ENCODE measurements at places on chromosomes 1 and 21.

- no peak for DNase-seq
Measured at GRCh38 chr1:85656256-85656655, 52.0 kb downstream of the ZNHIT6 start.

GRCh38 chr1:209402697-209403096 lies 180.8 kb upstream of the CAMK1G start:
- no peak for DNase-seq

DNA sequence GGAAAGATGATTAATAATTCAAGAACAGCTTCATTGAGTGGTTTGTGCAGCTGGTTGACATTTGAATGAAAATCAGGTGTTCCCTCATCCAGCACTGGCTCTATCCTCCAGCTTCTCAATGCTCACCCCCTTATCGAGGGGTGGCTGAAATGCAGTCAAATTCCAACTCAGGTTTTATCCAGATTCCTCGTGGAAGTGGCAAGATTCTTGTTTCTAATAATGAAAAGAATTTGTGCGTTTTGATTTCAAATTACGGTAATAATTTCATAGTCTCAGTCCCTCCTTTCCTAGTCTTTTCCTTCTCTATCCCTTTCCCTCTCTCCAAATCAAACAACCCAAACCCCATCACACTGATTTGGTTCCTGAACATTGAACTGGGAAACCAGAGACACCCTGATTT lies 3.1 kb downstream of the CNIH3 start:
- DNase-seq, result no peak

DNA sequence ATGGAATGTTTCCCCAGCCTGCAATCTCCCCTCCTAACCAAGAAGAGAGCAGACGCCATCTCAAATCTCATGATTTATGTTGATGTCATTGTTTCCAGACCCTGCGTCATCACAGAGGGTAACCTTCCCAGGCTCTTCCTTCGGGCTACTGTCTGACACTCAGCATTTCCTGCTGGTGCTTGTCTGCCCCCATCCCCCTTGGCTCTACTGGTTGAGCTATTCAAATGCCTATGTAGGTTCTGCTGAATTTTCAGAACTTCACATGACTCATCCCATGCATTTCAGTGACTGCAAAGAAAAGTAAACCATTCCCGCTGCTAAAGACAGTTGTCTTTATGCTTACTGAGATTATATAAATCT lies 24.8 kb upstream of the ITPKB start:
- DNase-seq, result no peak

- DNase-seq, result no peak
Measured at GRCh38 chr1:15656464-15656863, 27.7 kb upstream of the PLEKHM2 start.

DNA sequence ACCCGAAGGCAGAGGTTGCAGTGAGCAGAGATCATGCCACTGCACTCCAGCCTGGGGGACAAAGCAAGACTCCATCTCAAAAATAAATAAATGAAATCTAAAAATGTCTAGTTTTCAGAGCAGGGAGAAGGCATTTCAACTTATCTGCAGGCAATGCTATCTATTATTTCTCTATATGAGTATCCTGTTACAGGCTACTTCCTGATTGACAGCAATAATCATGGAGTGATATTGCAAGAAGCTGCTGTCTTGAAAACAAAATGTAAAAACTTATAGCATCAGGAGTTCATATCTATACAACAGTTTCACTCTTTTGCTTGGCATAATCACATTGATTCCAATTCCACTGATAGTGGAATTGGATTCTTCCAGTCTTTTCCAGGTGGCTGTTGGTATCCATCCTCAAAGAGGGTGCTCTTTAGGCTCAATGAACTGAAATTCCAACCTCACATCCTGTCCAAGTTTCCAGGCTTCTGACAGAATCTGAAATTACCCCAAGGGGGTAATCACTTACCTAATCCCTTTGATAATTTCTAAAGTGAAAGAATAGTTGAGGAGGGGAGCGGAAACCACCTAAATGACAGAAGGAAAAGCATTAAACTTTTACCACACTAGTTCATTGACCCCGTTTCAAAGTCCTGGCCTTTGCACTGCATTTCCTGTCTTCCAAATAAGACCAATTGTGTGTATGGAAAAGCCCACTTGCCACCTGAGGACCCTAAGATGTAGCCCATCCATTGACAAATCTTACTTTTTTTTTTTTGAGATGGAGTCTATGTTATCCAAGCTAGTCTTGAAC lies 107.6 kb downstream of the GLUL start:
- no peak for DNase-seq

- DNase-seq, result no peak
Measured at GRCh38 chr1:207342332-207342731, 20.9 kb downstream of the CD55 start.

DNA sequence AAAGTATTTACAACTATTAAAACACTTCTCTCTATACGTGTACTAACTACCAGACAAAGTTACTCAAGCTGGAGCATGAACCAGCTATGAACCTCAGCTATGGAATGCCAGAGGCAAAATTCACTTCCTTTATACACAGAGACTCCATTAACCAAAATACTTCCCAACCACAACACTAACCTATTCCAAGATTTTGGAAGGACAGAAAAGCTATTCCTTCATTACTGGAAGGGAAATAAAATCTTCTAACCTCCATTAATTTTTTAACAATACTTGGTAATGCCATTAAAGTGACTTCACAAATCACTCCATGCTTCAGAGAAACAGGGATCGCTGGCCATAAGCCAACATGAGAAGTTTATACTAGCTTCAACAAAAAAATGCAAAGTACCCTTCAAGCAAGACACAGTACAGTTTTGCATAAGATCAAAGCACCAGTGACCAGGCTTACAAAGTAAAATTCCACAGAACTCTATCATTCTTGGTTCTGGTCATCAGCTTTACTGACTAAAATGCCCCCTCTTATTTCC lies 58.0 kb downstream of the PUM1 start:
- DNase-seq, result no peak

- no peak for DNase-seq
Measured at GRCh38 chr1:116909512-116910378, at the start of gene PTGFRN. PTGFRN (plus strand) TSS chr1:116909916; CDS start chr1:116910204, 288 bp downstream.

GRCh38 chr1:154988058-154988954 lies 5.1 kb upstream of the LENEP start:
- no peak for DNase-seq

DNA sequence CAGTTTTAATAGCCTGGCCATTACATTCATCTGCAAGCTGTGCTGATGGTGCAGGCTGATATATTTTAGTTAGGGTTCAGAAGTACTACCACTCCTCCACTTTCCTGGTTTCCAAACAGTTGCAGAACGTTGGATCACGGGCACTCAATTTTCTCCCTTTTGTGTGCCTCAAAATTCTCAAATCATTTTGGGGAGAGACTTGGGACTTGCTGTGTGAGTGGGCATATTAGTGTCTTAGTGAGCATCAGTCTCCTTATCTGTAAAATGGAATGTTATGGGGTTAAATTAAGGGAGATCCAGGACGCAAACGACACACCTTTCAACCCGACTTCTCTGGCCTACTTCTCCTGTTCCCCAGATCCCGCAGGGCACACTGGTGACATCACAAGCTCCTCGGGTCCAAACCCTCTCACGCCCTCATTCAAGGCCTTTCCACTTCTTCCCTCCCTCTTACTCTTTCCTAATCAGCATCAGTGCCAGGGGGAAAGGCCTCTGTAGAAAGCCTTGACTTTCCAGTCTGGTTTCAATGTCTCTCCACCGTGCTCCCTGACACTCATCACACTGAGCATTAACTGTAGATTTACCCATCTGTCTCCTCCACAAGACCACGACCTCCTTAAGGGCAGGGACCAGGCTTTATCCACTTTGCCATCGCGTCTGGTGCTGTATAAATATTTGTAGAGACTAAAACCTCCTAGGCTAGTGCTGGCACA lies 1.2 kb downstream of the PIGP start:
- no peak for DNase-seq

- DNase-seq, result no peak
Measured at GRCh38 chr21:45265721-45266517, 21.8 kb downstream of the POFUT2 start.

- DNase-seq, result no peak
Measured at GRCh38 chr1:42419126-42419821, 36.5 kb downstream of the ZMYND12 start.

DNA sequence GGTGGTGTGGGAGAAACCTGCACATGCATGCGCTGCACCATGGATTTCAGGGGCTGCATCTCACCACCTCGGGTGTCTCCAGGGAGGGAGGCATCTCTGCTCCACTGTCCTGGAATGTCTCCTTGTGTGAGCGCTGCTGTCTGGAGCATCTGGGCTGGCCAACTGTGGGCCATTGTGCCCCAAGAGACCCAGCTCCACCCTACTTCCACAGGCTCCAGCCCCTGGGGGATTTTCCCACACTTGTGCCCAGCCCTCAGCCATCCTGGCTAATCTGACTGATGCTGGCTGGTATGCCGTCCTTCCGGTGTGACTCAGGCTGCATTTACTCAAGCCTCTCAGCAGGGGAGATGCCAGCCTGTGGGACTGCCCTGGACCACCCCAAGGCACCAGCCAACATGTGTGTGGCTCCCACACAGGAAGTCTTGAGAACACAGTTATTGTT lies 62.0 kb downstream of the TRIM11 start:
- no peak for DNase-seq

DNA sequence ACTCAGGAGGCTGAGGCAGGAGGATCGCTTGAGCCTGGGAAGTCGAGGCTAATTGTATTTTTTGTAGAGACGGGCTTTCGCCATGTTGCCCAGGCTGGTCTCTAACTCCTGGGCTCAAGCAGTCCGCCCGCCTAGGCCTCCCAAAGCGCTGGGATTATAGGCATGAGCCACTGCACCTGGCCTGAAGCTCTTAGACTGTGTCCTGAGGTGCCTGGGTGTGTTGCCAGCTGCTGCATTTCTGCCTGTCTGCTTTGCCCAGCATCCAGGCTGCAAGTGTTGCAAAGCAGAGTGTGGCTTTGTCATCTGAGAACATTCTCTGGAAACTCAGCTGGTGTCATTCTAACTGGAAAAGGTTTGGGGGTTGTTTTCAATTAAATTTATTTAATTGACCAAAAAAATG lies 105.0 kb downstream of the HUNK start:
- no peak for DNase-seq

DNA sequence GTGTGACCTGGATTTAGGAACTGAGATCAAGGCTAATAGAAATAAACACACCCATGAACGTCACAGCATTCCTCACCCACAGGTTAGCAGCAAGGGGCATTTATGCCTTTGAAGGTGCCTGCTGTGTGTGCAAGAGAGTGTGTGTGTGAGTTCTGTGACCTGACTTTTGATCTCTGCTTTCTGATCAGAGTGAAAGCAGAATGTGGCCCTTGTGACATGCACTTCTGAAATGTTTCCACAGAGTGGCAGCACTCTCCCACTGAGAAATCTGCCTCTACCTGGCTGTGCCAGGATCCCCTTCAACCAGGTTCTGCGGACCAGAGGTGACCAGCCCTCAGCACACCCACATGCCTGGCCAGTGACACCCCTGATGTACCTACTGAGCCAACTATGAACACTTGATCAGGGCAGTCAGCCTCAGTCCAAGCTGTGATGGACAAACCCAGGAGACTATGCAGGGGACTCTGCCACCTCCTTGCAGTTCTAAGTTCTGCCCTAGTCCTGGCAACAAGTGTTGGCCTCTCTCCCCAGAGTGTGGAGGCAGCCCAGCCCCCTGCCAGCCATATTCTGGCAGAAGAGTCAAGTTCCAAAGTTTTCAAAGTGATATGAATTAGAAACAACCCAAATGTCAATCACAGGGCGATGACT lies 41.0 kb downstream of the RXRG start:
- DNase-seq, result peak; percentile 38
